ENCODE measurements at places on chromosomes 3 and 15.
A peak's percentile ranks its signal among the peaks of the same experiment; 100 is the strongest.

DNA sequence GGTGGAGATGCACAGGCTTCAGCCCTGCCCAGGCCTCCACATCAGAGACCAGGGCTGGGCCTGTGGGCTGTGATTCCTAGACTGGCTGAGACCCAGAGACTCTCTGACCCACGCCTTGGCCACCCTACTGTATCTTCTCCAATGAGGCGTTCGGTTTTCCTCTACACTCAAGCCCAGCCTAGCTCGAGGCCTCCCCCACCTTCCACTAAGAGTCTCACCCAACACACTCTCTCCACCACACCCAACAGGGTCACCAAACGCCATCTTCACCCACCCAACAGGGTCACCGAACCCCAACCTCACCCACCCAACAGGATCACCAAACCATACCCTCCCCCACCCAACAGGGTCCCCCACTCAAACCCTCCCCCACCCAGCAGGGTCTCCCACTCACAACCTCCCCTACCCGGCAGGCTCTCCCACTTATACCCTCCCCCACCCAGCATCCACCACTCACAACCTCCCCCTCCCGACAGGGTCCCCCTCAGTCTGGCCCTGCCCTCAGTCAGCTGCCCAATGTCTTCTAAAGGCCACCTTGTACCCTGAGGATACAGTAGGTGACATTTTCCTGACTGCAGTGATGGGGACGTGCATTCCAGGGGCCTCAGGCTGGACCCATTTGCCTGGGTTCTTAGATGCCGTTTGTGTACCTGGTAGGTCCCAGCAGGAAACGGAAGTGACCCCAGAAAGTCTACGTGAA is 20.4 kb downstream of the CFAP100 start:
- DNase-seq, result no peak

GRCh38 chr15:87609894-87610293 is 646.6 kb downstream of the NTRK3 start:
- no peak for DNase-seq

DNA sequence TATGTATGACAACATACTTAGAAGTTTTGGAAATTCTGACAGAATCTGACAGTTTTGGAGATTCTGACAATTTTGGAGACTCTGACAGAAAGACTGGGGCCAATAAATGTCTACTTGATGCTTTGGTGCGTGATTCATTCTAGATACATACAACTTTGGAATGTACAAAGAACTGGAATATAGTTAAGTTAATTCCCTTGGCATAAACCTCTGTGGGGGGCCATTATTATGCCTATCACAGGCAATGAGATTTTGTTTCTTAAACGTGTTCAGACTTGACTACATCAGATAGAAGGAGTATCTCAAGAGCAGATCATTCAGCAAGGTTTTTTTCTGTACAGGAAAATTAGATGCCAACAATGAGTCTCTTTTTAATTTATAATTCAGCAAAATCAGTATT is 617.6 kb upstream of the ZNF717 start:
- DNase-seq, result no peak

DNA sequence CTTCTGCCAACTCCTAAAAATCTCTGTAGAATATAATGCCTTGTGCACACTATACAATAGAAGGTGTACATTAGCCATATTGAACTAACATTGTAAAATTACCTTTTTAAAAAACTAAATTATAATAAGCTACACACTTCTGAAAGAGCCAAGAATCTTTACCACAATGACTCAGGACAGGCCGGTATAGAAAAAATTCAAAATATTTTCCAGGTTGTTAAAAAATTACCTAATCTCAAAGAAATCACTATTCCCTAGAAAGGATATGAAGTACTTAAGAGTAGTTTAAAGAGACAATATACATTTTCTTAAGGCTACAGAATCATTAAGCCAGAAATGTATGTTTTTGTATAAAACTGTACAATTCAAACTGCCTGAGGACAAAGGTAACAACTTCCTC is 48.5 kb downstream of the TJP1 start:
- no peak for DNase-seq

DNA sequence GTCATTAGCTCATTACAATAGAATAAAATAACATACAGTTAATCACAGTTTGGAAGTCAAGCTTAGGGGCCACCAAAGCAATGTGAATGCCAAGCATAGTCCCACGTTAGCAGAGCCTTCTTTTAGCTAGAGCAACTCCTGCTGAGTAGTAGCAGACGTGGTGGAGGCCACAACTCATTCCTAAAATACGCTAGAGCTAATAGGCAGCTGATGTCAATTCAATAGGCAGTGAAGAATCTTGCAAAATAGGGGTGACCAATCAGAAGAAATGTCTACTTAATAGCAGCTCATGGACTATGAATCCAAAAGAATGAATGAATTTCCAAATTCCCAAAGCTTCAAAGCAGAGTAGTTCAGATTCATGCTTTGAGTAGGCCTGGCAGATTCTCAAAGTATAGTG is 292.9 kb upstream of the RORA start:
- DNase-seq, result no peak

DNA sequence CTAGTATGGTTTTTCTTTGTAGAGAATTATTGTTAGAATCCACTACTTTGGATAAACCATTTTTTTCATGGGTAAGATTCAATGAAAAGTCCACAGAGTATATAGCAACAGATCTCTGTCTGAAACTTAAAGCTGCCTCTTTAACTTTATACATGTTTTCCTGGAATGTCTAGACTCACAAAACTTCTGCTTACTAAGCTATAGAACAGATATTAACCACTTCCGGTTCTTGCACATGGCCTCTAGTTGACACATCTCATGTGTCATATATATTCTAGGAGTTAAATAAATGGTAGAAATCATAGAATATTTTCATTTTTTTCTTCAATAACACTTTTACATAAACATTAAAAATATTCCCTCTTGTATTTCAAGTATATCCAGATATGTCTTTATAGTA is 1693.9 kb downstream of the SI start:
- DNase-seq, result no peak

DNA sequence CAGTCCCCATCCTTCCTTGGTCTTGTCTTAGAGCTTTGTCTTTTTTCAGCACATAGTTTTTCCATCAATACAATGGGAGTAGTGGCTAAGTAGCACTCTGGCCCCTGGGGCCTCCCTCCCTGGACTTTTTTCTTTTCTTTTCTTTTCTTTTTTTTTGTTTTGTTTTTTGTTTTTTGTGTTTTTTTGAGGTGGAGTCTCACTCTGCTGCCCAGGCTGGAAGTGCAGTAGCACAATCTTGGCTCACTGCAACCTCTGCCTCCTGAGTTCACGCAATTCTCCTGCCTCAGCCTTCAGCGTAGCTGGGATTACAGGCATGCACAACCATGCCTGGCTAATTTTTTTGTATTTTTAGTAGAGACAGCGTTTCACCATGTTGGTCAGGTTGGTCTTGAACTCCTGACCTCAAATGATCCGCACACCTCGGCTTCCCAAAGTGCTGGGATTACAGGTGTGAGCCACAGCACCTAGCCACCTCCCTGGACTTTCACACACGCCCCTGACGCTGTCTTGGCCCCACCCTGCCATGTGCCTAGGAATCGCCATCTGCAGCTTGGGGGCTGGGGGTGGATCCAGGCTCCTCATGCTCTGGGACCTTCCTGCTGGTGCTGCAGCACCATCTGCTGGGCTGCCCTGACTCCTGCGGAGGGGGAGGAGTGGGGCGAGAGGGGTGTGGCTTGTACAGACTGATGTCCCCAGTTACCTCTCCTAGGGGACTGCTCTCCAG is 2.8 kb downstream of the C15orf39 start:
- DNase-seq, result peak; percentile 77

DNA sequence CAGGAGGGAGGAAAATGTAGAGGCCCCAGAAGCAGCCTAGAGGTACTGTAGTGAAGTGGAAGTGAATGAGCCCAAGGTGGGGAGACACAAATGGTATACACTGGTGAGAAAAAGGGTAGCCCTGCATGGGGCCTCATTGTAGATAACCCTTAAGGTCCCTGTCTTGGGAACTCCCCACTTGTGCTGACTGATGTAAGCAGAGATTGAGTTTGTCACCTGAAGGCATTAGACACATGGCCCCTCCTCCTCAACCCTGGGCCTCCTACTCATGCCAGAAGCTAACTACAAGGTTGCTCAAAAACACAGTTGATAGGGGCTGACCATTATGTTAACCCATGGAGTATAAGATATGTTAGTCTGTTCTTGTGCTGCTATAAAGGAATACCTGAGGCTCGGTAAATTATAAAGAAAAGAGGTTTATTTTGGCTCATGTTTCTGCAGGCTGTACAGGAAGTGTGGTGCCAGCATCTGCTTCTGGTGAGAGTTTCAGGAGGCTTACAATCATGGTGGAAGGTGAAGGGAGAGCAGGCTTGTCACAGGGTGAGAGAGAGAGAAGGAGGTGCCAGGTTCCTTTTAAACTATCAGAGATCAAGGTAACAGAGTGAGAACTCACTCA is 84.6 kb upstream of the RNU6-1 start:
- no peak for DNase-seq

GRCh38 chr3:98954791-98955604 is 53.5 kb upstream of the DCBLD2 start:
- DNase-seq, result no peak

DNA sequence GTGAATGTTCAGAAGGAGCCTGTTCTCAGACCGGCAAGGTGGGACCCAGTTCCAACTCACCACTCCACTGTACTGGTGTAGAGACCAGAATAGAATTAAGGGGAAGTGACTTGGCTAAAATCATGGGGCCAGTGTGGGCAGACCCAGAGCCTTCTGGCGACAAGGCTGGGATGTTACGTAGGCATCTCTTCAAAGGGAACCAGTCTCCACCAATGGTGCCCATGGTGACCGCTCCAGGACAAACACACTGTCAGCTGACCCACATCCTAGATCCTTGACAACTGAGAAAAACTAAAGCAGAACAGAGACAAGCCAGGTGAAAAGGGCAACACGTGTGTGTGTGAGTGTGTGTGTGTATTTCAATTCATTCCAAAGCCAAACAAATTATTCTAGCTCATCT is 321.7 kb upstream of the FRG2C start:
- DNase-seq, result no peak

- no peak for DNase-seq
Measured at GRCh38 chr15:57017024-57017423, 98.6 kb downstream of the TCF12 start.

- no peak for DNase-seq
Measured at GRCh38 chr15:65862682-65863081, 6.6 kb upstream of the RAB11A start.

Data from NCI-H345 (cell line).